HCT116 (cell line): ENCODE measurements at places on chromosomes 4 and X. TPM values are rescaled to one million over a fixed set of nuclear protein-coding genes. Genes with fewer than 3 reads are reported as not detected.

IRAK1 gene
- 92.3 TPM for total RNA-seq

- H3K27me3 ChIP-seq: no peaks in the 10 kb centered on the region
- H3K36me3 ChIP-seq: peaks cover 16% of the 10 kb centered on the region
- no peak overlapping the region for H3K27ac ChIP-seq
- H3K4me3 ChIP-seq: no peak overlapping the region
- no peak for DNase-seq
- H3K4me1 ChIP-seq: peaks cover 74% of the 10 kb centered on the region
Observed at GRCh38 chr4:10105421-10105820, 11.2 kb downstream of the WDR1 start.

DNA sequence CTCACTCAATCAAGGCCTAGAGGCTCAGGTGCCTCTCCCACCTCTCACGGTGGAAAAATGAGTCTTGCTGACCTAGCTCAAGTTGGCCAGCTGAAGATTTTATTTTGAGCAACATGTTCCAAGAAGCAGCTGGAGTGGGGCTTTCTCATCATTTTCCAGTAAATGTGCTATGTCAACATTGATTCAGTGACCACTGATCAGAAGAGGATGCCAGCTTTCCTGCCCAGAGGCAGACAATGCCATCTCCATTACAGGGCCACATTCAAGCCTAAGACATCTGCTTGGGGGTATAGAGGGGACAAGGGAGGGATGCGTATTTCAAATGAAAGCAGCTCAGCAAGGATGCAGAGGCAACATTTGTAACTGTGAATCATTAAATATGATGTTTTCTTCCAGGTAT is 3.0 kb downstream of the MEPE start:
- H3K36me3 ChIP-seq: no peaks in the 10 kb centered on the region
- H3K4me3 ChIP-seq: no peak overlapping the region
- no peaks in the 10 kb centered on the region for H3K27me3 ChIP-seq
- DNase-seq: no peak
- H3K27ac ChIP-seq: no peak overlapping the region

QRFPR gene
- not detected for total RNA-seq

BLTP1 gene
- total RNA-seq: 25.4 TPM

TAB3 gene
- 11.2 TPM for total RNA-seq

DNA sequence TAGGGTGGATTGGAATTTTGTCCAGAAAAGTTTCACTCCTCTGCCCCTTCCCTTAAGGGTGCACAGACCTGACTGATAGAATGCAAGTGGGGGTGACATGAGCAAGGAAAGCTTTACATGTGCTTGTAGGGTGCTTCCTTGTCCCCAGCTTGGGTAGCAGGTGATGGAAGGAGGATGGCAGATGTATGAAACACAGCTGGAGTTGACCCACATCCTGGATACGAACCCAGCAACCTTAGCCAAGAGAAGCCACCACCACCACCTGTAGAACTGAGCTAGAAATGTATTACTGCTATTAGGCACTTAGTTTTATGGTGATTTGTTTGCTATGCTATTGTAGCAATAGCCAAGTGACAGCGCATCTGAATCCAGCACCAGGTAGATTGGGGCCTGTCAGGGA is 227.4 kb downstream of the HS3ST1 start:
- H3K27ac ChIP-seq: no peak overlapping the region
- no peaks in the 10 kb centered on the region for H3K36me3 ChIP-seq
- H3K4me1 ChIP-seq: no peaks in the 10 kb centered on the region
- H3K4me3 ChIP-seq: no peak overlapping the region

POLR2B gene
- 129 TPM for total RNA-seq

PRSS48 gene
- not detected for total RNA-seq

LNX1 gene
- total RNA-seq: 3.3 TPM

KCNIP4 gene
- total RNA-seq: not detected

- H3K36me3 ChIP-seq: no peaks in the 10 kb centered on the region
- no peak for DNase-seq
- H3K27ac ChIP-seq: no peak overlapping the region
- H3K4me1 ChIP-seq: no peaks in the 10 kb centered on the region
Observed at GRCh38 chrX:73683236-73683859, 120.4 kb downstream of the CHIC1 start.

CXorf65 gene
- not detected for total RNA-seq

DNA sequence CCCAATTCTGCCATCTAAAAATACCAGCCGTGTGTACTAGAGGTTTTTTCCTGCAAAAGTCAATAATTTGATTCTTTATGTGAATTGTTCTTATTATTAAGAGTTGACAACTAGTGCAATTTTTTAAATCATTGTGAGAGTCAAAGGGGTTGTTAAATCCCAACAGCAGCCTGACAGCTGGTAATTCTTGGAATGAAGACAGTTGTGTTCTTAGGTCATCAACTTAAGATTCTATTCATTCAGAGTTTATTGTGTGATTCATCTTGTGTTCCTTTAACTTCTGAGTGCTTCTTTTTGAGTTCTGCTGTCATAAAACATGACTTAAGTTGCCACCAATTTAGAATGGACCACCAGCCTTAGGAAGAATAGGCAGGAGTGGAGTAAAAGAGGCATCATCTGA is 329.0 kb downstream of the NAF1 start:
- DNase-seq: no peak
- H3K27me3 ChIP-seq: no peaks in the 10 kb centered on the region
- no peak overlapping the region for H3K27ac ChIP-seq
- no peaks in the 10 kb centered on the region for H3K4me1 ChIP-seq
- H3K4me3 ChIP-seq: no peak overlapping the region

DNA sequence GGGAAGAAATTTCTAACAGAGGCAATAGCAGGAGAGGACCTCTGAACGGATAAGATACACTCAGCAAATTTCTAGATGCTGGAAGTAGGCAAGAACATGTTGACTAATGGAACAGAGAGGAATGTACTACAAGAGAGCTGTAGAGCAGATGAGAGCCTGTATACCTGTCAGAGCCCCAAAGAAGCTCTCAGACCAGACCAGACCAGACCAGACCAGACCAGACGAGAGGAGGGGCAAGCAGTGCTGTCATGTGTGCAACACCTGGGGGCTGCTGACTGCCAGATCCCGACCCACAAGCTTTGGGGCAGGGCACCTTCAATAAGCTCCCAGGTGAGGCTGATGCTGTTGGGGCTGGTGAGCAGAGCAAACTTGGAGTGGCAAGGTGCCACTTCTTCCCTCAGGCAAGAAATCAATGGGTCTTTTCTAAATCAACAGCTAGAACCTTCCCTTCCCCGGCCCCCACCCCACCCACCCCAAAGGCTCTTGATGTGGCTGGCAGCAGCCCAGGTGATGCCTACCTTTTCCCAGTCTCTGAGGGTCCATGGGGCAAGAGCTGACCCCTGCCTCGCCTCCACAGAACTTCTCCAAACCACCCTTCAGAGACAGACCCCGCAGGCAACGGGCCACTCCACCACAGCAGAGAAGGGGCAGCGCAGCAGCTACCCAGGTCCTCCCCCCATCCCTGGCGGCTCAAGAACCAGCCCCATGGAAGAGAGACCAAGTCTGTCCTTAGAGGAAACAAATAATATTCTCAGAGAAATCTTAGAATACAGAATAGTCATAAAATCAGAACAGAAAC is 32.7 kb downstream of the MECP2 start:
- no peaks in the 10 kb centered on the region for H3K27me3 ChIP-seq
- H3K4me1 ChIP-seq: no peaks in the 10 kb centered on the region
- H3K27ac ChIP-seq: no peak overlapping the region
- no peak overlapping the region for H3K4me3 ChIP-seq

DNA sequence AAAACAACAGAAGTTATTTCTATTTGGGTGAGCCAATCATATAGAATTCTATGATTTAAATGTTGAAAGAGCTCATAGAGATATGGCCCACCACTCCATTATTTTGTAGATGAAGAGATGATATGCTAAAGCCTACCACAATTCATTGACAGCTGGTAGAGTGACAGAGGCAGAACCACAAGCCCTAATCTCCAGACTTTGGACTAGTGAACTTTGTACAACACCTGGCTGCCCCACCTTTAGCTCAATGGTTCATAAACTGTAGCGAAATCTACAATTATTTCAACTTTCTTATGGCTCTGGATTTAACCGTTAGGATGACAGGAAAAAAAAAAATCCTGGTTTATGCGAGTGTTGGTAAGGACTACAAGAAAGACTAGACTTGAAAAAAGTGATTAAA is 50.9 kb downstream of the PRKG2 start:
- H3K4me1 ChIP-seq: peaks cover 55% of the 10 kb centered on the region
- H3K27me3 ChIP-seq: no peaks in the 10 kb centered on the region
- H3K36me3 ChIP-seq: no peaks in the 10 kb centered on the region

DNA sequence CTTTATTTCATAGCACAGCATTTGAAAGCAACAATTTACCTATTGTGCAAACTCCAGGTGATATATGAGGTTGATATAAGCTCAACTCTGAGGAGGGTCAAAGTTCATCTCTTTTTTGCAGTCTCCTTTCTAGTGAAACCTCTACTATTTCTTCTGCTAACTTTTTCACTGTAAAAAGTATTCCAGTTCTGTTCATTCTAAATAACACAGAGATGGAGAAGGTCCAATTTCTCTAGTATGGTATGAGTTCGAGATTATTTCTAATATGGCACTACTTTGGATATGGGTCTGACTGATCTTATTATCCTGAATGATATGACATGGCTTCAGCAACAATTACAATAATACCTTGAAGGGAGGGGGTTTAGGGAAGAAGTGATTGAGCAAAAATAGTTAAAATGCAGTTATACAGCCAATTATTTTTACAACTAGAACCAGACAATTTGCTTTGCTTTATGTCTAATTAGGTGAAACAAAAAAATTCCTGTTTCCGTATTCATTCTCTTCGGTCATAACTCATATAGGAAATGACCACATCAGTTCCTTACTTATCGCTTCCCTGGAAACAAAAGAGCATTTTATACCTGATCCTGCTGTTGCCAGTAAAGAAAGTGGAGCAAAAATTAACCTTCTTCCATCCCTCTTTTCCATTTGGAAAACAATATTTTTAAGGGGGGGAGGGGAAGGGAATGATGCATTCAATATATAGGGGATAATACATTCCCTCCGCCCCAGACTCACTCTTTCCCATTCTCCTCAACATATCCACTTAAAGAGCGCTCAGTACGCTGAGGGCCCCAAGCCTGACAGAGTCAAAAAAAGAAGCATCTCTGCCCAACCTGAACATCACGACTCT is 1.0 kb downstream of the TBC1D9 start:
- DNase-seq: no peak
- peak overlapping the region; percentile 82 for H3K27ac ChIP-seq
- no peaks in the 10 kb centered on the region for H3K27me3 ChIP-seq
- no peaks in the 10 kb centered on the region for H3K36me3 ChIP-seq
- H3K4me3 ChIP-seq: peak overlapping the region; percentile 66
- peaks cover 6% of the 10 kb centered on the region; the same call in 1 of the 2 replicates for H3K4me1 ChIP-seq

PSAPL1 gene
- total RNA-seq: 0.05 TPM

DNA sequence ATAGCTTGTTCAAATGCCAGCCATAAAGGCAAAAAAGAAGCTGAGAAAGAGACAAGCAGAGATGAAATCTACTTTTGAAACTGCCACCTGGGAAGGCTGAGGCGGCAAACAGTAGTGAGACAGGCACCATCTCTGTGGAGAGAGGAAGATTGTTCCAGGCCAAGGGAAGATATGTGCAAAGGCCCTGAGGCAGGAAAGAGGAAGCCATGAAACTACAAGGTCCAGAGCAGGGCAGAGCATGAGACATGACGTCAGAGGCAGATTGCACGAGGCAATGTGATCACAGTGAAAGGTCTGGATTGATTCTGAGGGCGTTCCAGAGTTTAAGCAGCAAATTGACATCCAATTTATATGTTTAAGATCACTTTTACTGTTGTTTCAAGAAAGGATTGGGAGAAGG is 226.1 kb downstream of the QDPR start:
- H3K27ac ChIP-seq: no peak overlapping the region
- no peaks in the 10 kb centered on the region for H3K36me3 ChIP-seq
- H3K4me3 ChIP-seq: no peak overlapping the region
- DNase-seq: no peak
- H3K27me3 ChIP-seq: peaks cover 6% of the 10 kb centered on the region; the same call in 1 of the 2 replicates
- H3K4me1 ChIP-seq: no peaks in the 10 kb centered on the region

GPR143 gene
- 1.8 TPM for total RNA-seq

FATE1 gene
- total RNA-seq: not detected

GRCh38 chr4:23770011-23770410 is 119.8 kb downstream of the PPARGC1A start:
- DNase-seq: no peak
- H3K4me1 ChIP-seq: no peaks in the 10 kb centered on the region
- no peaks in the 10 kb centered on the region for H3K36me3 ChIP-seq
- H3K4me3 ChIP-seq: no peak overlapping the region

- no peak overlapping the region for H3K27ac ChIP-seq
- H3K4me1 ChIP-seq: no peaks in the 10 kb centered on the region
- no peak for DNase-seq
- no peak overlapping the region for H3K4me3 ChIP-seq
- no peaks in the 10 kb centered on the region for H3K27me3 ChIP-seq
- H3K36me3 ChIP-seq: no peaks in the 10 kb centered on the region
Observed at GRCh38 chrX:105567082-105567481, 255.3 kb upstream of the NRK start.

- H3K4me1 ChIP-seq: peaks cover 3% of the 10 kb centered on the region; the same call in 1 of the 2 replicates
- no peaks in the 10 kb centered on the region for H3K36me3 ChIP-seq
- H3K4me3 ChIP-seq: no peak overlapping the region
- no peaks in the 10 kb centered on the region for H3K27me3 ChIP-seq
Observed at GRCh38 chrX:40465735-40466551, 114.8 kb upstream of the ATP6AP2 start.

- H3K4me1 ChIP-seq: peaks cover 9% of the 10 kb centered on the region
- no peaks in the 10 kb centered on the region; the same call in 1 of the 2 replicates for H3K36me3 ChIP-seq
- DNase-seq: no peak
- no peak overlapping the region for H3K4me3 ChIP-seq
- H3K27ac ChIP-seq: no peak overlapping the region
Observed at GRCh38 chrX:154025230-154025629, 5.5 kb upstream of the IRAK1 start.

- no peak overlapping the region for H3K27ac ChIP-seq
- no peaks in the 10 kb centered on the region for H3K36me3 ChIP-seq
- H3K4me1 ChIP-seq: no peaks in the 10 kb centered on the region
Observed at GRCh38 chr4:55781812-55782211, 37.8 kb upstream of the EXOC1L start.

- H3K4me3 ChIP-seq: no peak overlapping the region
- no peaks in the 10 kb centered on the region for H3K27me3 ChIP-seq
- DNase-seq: no peak
Observed at GRCh38 chr4:2222838-2223237, 19.1 kb downstream of the HAUS3 start.

NAT8L gene
- 9.2 TPM for total RNA-seq

- H3K27me3 ChIP-seq: no peaks in the 10 kb centered on the region
- H3K36me3 ChIP-seq: no peaks in the 10 kb centered on the region
- DNase-seq: no peak
- H3K4me1 ChIP-seq: no peaks in the 10 kb centered on the region
- H3K27ac ChIP-seq: no peak overlapping the region
Observed at GRCh38 chr4:179196511-179196910, 1754.3 kb upstream of the AGA start.

NIPAL1 gene
- 7.0 TPM for total RNA-seq

GRCh38 chr4:84634961-84635360 is 52.0 kb downstream of the CDS1 start:
- DNase-seq: no peak
- H3K4me3 ChIP-seq: no peak overlapping the region
- H3K27ac ChIP-seq: no peak overlapping the region
- no peaks in the 10 kb centered on the region for H3K27me3 ChIP-seq
